ENCODE measurements at places on chromosomes 3 and 15. TPM values are rescaled to one million over a fixed set of nuclear protein-coding genes. Genes with fewer than 3 reads are reported as not detected.

Gene NEK10
- total RNA-seq = 4.4 TPM

Gene MNS1
- total RNA-seq = 1.9 TPM

Gene SGO1
- 1.9 TPM for total RNA-seq

Gene CADM2
- not detected for total RNA-seq

Gene GSK3B
- 25.2 TPM for total RNA-seq

Gene BOC
- total RNA-seq = 23.2 TPM

Gene GASK1A
- total RNA-seq = 0.15 TPM

Gene CLASP2
- total RNA-seq = 13.5 TPM

Gene ZNF860
- 0.05 TPM for total RNA-seq

Gene SKOR1
- not detected for total RNA-seq

Gene HPS3
- 10.7 TPM for total RNA-seq

Gene RAD51
- 1.7 TPM for total RNA-seq

Gene ANO10
- total RNA-seq = 25.9 TPM

Gene KCNH8
- not detected for total RNA-seq

Gene KBTBD12
- total RNA-seq = not detected

Gene BCHE
- total RNA-seq = 1.9 TPM

Gene PLSCR2
- total RNA-seq = not detected

Gene GOLGA8R
- total RNA-seq = 2.3 TPM

Gene SPSB4
- not detected for total RNA-seq

Gene RTP1
- total RNA-seq = not detected

Gene LSAMP
- 7.9 TPM for total RNA-seq

Gene CFAP161
- not detected for total RNA-seq

Gene PIGZ
- total RNA-seq = 10.6 TPM

Gene KCNMB2
- not detected for total RNA-seq

Gene PLA2G4E
- not detected for total RNA-seq

Gene GBE1
- 131 TPM for total RNA-seq

Gene CLDN18
- not detected for total RNA-seq

Gene MYL3
- total RNA-seq = 1.7 TPM

Gene IRAK2
- total RNA-seq = 6.3 TPM

Gene ZPLD1
- total RNA-seq = not detected

Gene SLC22A14
- not detected for total RNA-seq

Gene BTLA
- not detected for total RNA-seq

Gene CELSR3
- 2.2 TPM for total RNA-seq

Gene VEPH1
- 25.2 TPM for total RNA-seq

Gene TUSC7
- total RNA-seq = not detected

Gene MB21D2
- total RNA-seq = 1.4 TPM

Gene GOLGA6A
- total RNA-seq = not detected

Gene MORC1
- not detected for total RNA-seq

Gene XYLB
- total RNA-seq = 3.8 TPM

Gene KIF7
- total RNA-seq = 27.4 TPM

Gene DUOX2
- not detected for total RNA-seq

Gene CCDC13
- total RNA-seq = 2.0 TPM
